Fibroblast of skin of back (primary cell): ENCODE measurements at places on chromosomes 13 and 19.

- DNase-seq: no peak
These were observed 5.1 kb downstream of the TMEM272 start for GRCh38 chr13:51839711-51840540.

DNA sequence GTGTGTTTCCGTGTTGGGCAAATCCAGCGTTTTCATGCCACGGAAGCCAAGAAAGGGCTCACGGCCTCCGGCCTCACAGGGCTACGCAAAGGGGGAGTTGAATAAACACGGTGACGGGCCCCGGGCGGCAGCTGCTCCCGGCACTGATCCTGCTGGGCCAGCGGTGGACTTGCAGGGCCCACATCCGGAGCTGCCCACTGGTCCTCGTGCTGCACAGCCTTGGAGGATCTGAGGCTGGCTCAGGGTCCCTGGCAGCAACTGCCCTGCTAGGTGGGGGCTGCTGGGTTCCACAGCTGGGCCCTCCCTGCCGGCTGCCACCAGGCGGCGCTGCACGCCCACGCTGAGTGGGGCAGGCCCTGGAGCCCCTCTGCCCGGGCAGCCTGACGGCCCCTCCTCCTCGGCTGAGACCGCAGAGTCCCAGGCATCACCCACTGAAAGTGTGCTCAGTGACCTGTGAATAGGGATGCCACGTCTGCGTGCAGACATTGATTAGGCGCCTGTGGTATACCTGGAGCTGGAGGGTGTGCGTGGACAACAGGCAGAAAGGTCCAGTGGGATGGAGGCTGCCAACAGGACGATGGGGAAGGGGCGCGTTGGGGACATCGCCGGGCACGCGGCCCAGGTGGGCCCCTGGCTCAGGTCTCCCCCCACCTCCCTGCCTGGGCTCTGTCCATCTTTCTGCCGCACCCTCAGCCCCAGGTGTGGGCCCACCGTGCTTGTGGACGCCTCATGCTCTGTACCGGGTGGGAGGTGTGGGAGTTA lies 5.3 kb upstream of the HCN2 start:
- DNase-seq: peak; percentile 42

GRCh38 chr13:52785739-52786138 lies 46.1 kb upstream of the CNMD start:
- DNase-seq: no peak

GRCh38 chr13:75788481-75788981 lies 152.4 kb downstream of the LMO7 start:
- DNase-seq: peak; percentile 70

DNA sequence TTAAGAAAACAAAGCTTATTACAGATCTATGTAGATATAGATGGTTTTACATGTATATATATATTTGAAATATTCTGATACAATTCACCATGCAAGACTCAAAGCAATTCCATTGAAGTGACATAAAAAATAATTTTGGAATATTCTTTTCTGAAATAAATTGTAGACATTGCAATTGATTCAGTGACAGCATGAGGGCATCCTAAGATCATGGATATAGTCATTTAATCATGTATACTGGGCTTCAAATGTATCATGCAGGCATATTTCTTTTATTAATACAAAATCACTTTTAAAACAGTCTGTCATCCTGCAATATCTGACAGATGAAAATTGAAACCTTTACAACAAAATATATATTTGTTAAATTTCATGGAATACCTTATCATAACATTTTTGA lies 286.7 kb upstream of the SLITRK6 start:
- DNase-seq: no peak

GRCh38 chr13:72884101-72884500 lies 102.2 kb downstream of the PIBF1 start:
- DNase-seq: no peak

- DNase-seq: no peak
These were observed 169.2 kb downstream of the GPC5 start for GRCh38 chr13:91567485-91568207.

DNA sequence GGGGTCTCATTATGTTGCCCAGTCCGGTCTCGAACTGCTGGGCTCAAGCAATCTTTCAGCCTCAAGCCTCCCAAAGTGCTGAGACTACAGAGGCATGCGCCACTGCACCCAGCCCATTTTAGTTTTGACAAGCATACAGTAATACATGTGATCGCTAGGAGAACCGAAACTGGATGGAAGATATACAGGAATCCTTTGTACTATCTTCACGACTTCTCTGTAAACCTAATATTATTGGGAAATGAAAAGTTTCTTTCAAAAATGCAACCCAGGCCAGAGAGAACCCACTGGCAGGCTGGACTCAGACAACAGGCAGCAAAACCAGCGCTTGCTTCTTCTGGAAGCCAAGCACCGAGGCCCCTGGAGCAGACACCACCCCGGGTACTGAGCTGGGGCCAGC lies 9.4 kb downstream of the C19orf12 start:
- no peak for DNase-seq

- peak; percentile 24 for DNase-seq
These were observed at the start of gene LTBP4 for GRCh38 chr19:40601134-40601974. TSS of gene LTBP4 (plus strand) at chr19:40601369. CDS start at chr19:40601388, 19 bp downstream.

GRCh38 chr13:111491021-111491420 lies 170.6 kb downstream of the TEX29 start:
- no peak for DNase-seq

DNA sequence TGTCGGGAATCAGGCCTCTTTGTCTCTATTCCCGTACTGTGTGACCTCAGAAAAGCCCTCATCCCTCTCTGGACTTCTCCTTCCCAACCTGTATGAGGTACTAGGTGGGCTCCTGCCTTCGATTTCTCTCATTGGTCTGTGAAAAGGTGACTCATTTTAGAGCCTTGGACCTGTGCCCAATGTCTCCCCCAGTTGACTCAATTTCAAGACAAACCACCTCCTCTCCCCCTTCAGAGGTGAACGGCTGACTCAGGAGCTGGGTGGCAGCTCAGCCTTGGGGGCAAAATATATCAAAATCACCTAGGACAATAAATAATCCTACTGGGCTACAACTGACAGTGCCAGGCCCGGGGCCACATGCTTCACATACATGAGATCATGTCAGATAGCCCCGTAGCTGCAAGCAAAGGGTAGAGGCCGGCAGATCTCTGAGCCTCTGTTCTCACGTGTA lies 630 bp downstream of the COQ8B start:
- no peak for DNase-seq
